Stimulated activated CD8-positive, alpha-beta memory T cell treated with anti-CD3 and anti-CD28 coated beads, Interleukin-2, amount 100 ng/mL, for 48 hours (primary cell): ENCODE measurements at places on chromosomes 6 and 20.
A peak's percentile ranks its signal among the peaks of the same experiment; 100 is the strongest.

DNA sequence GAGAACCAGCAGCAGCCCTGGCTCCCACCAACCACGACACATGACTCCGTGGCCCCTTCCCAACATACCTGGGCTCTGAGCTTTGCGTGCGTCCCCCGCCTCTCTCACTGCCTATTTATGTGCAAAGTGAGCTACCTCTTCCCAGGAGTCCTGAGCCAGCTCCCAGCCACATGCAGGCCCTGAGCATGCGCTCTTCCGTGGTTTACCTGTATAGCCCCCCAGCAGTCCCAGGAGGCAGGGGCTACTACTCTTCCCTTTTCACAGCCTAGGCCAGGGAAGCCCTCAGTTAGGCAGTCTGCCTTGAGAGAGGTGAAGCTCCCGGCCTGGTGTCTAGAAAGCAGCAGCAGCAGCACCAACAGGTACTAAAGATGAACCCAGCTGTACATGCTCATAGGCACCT is 114.8 kb upstream of the CDYL start:
- no peak for DNase-seq

DNA sequence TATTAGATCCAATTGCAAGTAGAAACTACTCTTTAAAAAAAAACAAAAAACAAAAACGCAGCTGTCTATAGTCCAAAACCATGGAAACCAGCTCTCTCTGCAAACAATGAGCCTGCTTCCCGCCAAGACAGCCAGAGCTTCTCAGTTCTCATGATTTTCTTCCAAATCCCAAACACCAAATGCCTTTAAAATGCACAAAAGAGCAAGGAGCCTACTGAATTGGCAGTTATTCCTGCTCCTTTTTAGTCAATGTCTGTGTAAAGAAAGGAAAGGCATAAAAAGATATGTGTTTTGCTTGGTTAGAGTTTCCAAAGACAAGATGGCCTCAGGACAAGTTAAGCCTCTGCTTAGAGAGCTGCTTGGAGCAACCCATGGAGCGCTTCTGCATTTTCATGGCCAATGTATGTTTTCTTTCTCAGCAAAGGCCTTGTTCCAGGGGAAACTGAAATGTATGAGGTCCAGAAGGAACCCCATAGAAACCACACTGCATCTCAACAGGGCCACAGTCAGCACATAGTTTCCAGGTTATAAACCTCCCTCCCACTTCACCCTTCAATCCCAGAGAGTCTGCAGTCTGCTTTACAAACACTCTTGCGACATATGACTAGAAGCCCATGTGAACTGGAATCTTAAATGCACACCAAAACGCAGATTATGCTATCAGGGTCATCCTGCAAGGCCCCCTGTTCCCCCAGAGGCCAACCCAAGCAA is 209.3 kb upstream of the TAB2 start:
- DNase-seq, result no peak

GRCh38 chr6:79453558-79454042 is 83.6 kb downstream of the LCA5 start:
- no peak for DNase-seq

DNA sequence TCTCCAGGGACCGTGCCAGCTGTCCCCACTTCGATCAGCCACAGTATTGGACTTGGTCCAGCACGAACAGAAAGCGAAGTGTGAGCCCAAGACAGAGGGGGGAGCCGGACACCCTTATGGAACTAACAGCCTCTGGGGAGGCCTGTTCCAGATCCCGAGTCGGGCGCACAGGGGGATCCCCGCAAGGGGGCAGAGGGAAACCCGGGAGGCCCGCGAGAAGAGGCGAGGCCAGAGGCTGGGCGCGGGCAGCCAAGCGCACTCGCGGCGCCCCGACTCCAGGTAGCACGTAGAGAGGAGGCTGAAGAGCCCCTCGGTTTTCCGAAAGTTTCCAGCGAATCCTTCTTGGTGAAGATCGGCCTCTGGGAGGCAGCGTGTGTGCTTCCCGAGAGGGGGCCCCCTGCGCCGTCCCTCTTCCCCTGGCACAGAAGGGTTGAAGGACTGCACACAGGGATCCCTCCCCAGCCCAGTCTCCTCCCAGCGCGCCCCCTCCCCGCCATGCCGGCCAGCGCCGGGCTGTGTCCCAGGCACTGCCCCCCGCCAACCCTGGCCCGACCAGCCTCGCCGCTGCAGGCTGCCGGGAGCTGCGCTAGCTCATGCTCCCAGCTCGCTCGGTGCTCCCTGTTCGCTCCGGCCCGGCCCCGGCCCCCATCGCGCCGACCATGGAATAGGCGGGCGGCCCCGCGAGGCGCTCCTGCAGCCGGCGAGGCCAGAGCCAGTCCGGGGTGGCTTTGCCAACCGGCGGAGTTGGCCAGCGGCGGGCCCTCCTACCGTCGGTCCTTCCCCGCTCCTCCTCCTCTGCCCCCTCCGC is 577 bp upstream of the SLC24A3 start:
- DNase-seq, result no peak

GRCh38 chr6:52724406-52725121 is 38.7 kb downstream of the GSTA2 start:
- DNase-seq, result peak; percentile 57

GRCh38 chr6:149844480-149844879 is 19.7 kb downstream of the LRP11 start:
- no peak for DNase-seq

- peak; percentile 54 for DNase-seq
Measured at GRCh38 chr20:50146732-50147662, 6.5 kb downstream of the PEDS1 start.

DNA sequence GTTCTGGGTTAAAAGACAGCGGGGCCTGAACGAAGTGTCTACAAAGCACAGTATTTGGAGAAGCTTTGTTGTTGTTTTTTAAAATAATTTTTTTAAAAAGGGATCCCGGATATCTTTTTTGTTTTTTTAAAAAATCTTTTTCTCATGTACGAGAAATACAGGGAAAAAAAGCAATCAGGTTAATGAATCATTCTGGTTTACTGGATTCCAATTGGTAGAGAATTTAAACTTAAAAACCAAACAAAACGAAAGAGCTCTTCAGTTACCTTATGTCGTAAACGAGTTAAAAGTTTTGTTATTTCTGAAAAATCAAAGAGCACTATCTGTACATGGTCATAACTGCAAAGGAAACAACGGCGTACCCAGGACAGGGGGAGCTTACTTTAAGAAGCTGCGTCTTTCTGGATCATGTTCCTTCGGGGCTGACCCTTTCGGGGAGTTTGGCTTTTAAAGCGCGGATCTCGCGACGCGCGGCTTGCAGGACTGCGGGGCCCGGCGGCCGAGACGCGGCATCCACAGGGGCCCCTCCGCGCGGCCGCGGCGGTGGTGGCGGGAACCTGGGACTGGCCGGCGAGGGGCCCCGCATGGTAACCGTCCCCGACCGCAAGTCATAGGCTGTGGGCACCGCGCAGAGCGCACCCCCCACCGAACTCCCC is 927 bp downstream of the IL20RA start:
- no peak for DNase-seq

DNA sequence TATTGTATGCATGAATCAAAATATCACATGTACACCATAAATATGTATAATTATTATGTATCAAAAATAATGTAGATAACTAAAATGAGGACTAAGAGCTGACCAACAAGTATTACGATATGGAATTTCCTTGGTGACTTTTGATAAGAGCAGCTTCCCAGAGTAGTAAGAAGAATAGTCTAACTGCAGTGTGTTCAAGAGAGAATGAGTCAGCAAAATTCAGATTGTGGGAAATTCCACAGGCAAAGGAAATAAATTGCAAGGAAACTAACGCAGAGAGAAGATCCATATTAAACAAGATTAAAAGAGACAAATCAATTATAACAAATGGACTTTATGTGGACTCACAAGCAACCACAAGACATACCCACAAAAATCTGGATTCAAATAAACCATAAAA is 26.4 kb downstream of the FRK start:
- no peak for DNase-seq

- DNase-seq, result no peak
Measured at GRCh38 chr6:34979218-34979617, 90.2 kb downstream of the ANKS1A start.

- no peak for DNase-seq
Measured at GRCh38 chr20:41169791-41170351, 32.5 kb downstream of the PLCG1 start.

DNA sequence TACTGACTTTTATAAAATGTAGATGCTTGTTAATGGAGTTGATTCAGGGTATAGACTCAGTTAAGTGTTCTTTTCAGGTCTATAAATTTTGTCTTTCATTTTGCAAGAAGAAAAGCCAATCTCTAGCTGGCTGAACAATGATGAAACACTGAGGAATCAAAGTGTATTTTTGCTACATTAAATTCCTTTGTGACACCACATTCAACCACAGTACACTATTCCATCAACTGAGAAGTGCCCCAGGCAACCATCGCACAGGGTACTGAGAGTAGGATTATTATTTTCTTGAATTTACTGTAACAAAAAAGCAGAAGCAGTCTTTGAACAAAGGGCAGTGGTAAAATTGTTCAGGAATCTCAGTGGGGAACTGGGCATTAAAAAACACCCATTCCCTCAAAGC is 83.6 kb downstream of the PREP start:
- DNase-seq, result no peak

DNA sequence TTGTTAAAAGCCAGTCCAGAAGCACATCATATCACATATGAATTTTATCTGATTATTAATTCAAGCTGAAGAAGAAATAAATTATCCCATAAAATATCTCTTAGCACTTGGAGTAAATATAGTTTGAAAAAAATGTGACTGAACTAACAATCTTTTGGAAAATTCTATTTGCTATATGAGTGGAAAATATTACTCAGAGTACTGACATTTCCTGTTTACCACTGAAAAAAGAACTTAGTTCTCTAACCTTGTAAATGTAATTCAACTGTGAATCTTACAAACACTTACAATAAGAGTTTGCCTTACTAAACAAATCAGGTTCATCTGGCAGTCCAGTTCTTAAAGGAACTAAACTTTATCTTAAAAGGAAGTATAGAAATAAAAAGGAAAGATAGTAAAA is 44.2 kb downstream of the MOXD1 start:
- DNase-seq, result no peak

- no peak for DNase-seq
Measured at GRCh38 chr6:157424491-157425020, 43.6 kb downstream of the ZDHHC14 start.

DNA sequence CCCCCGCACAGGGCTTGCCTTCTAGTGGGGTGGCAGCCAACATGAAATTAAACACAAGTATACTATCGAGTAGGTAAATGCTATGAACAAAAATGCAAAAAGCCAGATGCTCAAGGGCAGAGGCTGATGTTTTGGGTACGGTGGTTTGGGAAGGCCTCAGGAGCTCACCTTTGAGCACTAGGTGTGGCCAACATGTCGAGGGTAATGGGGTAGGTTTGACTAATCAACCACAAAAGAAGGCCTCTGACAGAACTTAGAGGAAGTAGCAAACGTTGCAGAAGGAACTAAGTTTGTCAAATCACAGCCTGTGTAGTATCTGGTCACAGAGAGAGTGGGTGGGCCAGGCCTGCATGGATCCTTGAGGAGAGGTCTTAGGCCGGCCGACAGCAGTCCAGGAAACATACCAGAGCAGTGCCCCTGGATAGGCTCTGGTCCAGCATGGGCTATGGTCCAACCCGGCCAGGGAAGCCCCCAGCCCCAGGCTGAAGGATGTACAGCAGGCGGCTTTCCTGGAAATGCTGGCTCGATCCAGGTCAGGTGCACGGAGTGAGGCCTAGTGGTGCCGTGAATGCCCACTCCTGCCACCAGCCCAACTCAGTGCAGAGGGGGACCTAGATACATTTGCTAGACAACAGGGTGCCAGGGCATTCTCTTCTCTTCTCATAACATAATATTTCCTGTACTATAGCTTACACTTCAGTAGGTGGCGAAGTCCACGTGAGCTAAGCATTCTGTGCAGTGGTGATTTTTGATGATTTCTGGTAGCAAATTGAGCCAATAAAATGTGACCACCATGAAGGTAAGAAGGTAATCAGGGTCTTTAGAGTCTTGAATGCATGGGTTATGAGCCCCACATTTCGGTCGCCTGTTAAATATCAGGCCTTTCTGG is 56.3 kb upstream of the CD93 start:
- DNase-seq, result no peak

DNA sequence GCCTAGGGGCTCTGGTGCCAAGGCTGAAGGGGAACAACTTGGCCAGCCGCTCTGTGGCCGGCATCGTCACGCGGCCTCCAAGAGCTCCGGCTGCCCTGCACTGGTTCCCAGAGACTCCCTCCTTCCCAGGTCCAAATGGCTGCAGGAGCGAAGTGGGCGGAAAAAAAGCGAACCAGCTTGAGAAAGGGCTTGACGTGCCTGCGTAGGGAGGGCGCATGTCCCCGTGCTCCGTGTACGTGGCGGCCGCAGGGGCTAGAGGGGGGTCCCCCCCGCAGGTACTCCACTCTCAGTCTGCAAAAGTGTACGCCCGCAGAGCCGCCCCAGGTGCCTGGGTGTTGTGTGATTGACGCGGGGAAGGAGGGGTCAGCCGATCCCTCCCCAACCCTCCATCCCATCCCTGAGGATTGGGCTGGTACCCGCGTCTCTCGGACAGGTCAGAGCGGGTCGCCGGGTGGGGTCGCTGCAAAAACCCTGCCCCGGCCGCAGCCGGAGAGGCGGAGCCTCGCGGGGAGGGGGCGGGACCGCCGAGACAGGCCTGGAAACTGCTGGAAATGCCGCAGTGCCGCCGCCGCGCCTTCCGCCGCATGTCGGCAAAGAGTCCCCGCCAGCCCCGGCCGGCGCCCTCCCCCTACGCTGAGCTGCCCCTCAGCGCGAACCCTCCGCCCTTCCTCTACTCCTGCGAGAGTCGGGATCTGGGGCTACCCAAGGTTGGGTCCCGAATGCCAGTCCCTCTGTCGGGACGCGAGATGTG is 814 bp upstream of the HSP90AB1 start:
- peak; percentile 86 for DNase-seq

GRCh38 chr6:135876058-135876457 is 24.6 kb downstream of the PDE7B start:
- DNase-seq, result no peak

GRCh38 chr20:24649787-24650490 is 180.5 kb downstream of the SYNDIG1 start:
- no peak for DNase-seq

DNA sequence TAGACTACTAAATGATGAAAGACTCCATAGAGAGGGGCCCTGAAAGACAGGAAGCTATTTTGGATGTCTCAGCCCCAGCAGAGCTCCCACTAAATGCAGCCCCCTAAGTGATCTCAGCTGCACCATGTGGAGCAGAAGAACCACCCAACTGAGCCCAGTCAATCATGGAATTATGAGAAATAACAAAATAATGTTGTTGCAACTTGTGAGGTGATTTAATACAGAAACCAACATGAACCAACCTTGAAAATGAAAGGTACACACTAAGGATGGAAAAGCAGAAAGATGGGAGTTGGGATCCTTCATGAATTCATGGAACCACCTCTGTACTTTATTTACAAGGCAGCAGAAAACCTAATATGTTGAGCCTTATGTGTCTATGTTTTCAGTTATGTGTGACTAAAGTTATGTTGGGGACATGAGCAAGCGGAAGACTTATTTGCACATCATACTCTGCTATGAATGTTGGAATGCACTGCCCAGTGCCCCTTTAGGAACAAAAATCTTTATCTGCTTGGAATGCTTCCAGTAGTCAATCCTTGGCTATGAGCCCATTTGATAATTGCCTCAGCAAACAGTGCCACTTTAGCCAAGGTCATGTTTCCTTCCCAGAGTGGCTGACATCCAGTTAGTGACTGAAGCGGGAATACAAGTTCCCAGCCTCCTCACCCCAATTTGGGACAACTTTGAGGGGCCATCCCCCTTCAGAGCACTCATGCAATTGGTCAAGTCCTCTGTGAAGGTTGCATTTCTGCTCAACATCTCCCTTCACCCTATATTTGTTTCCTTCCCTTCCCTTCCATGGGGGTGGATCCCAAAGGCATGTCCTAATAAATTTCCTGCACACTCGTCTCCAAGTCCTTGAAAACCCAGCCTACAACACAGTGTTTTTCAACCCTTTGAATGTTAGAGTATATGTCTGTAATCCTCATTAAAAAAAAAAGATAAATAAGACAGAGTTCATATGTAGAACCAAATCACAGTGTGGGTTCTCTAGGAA is 18.4 kb downstream of the TP53RK start:
- DNase-seq, result no peak
